ENCODE measurements at places on chromosomes 16 and 17.
A peak's percentile ranks its signal among the peaks of the same experiment; 100 is the strongest.

GRCh38 chr17:33049781-33050414 lies 58.3 kb downstream of the SPACA3 start:
- peak; percentile 51 for DNase-seq

DNA sequence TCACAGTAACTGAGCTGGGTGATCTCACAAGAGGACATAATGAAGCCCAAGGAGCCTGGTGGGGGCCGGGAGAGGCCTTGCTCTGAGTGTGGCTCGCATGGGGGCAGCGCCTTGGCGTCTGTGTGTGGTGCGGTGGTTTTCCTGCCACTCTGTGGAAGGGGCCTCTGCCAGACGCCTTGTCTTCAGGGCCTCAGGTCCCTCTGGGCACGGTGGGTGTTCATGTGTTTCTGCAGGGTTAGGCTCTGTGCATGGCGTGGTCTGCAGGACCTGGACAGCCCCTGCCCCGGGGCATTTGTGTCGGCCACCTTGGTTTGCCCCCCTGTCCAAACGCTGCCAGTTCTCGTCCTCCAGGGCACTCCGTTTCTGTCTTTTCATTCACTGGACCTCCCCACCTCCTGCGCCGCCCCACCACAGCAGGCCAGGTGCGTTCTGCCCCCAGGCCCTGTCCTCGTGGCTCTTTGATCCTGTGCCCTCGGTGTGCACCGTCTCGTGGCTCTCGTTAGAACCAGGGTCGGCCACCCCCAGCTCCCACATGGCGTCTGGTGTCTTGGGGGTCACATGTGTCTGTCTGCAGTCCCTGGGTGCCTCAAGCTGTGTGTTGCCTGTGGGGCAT lies 43.7 kb upstream of the ZNF750 start:
- no peak for DNase-seq

- DNase-seq: no peak
Measured at GRCh38 chr16:50469121-50469743, 79.0 kb upstream of the NKD1 start.

DNA sequence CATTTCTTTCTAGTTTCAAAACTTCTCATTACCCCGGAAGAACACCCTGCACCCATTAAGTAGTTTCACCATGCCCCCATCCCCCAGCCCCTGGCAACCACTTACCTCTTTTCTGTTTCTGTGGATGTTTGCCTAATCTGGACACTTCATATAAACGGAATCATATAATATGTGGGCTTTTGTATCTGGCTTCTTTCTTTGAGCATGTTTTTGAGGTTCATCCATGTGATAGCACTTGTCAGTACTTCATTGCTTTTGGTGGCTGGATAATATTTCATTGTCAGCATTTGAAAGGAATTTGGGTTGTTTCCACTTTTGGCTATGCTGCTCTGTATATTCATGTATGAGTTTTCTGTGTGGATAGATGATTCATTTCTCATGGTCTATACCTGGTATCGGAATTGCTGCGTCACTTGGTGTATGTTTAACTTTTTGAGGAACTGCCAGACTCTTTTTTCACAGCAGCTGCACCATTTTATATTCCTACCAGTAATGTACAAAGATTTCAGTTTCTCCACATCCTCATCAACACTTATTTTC lies 30.0 kb upstream of the SLC5A10 start:
- DNase-seq: no peak

DNA sequence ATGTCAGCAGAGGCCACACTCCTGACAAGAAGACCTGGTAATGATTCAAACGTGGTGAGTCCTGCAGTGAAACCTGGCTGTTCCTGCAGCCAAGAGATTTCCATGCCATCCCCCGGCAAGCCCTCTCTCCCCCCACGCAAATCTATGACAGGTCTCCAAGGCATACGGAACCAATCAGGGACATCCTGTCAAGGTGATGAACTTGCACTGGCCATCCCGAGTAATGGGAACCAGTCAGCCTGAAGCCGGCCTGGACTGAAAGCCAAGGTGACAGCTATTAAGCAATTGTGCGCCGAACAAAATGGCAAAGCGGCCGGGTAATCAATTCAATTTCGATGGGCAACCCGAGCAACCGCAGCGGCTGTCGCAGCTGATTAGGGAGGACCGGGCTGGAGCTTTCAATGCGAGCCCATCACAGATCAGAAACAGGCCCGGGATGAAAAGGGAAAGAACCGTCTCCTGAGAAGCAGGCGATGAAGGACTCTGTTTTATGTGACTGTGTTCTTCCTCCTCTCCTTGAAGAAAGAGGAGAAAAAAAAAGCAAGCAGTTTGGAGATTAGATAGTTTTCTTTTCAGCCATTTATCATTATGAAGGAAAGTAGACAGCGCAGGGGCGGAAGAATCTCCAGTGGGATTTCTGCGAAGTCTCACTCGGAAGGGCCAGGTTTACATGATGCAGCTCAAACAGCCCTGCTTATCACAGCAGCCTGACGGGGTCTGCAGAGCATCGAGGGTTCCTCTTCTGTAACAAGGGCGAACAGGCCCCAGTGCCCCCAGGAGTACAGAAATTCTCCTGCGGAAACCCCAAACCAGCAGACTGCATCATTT lies 35.2 kb downstream of the TBX4 start:
- no peak for DNase-seq

- no peak for DNase-seq
Measured at GRCh38 chr17:67322042-67322787, 44.2 kb downstream of the PSMD12 start.

DNA sequence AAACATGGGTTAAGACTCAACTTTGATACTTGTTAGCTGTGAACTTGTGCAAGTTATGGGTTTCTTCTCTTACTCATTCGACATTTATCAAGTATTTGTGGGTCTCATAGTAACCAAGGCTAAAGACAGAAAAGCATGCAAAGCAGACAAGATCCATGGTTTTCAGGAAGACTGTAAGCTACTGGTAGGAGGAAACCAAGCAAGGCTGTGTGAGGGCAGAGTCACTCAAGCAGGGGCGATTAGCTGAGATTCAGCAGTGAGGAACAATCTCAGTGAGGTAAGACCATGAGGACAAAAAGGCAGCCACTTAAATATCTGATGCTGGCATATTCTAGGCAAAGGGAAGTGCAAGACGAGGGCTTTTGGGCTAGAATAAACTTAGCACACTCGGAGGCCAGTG lies 29.5 kb downstream of the MBTD1 start:
- DNase-seq: no peak

DNA sequence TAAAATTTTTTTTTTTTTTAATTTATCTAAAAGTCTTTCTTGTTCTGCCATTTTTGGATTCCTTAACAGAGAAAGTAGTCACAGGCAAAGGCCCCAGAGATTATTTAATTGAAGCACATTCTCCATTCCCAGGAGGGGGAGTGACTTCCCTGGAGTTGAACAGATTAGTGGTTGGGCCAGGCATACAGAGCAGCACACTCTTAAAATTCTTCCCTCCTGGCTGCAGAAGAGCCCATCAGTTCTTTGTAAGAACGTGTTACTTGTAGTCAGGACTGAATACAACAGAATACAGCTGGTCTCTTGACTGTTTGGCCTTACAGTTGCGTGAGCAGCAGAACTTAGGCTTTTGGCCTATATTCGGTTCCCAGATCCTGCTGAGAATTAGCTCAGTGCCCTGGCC lies 1.8 kb downstream of the ALKBH5 start:
- peak; percentile 49 for DNase-seq

- DNase-seq: no peak
Measured at GRCh38 chr17:68576137-68576536, 25.0 kb downstream of the FAM20A start.

GRCh38 chr16:25213709-25214397 lies 2.9 kb upstream of the AQP8 start:
- no peak for DNase-seq

DNA sequence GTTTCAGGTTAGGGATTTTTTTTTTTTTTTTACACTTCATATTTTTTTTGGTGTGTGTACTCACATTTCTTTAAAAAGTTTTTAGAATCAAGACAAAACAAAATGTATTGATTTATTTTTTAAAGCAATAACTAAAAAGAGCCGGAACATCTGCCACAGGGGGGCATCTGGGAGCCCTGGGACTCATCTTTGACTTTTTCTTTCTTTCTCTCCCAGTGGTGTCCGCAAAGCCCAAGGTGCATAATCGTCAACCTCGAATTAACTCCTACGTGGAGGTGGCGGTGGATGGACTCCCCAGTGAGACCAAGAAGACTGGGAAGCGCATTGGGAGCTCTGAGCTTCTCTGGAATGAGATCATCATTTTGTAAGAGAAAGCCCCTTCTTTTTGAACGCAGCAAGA lies 36.3 kb downstream of the WWP2 start:
- DNase-seq: no peak

DNA sequence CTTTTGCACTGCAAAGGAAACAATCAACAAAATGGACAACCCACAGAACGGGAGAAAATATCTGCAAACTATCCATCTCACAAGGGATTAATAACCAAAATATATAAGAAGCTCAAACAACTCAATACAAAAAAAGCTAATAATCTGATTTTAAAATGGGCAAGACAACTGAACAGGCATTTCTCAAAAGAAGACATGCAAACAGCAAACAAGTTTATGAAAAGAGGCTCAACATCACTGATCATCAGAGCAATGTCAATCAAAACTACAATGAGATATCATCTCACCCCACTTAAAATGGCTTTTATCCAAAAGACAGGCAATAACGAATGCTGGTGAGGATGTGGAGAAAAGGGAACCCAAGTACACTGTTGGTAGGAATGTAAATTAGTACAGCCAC lies 34.8 kb downstream of the SYNRG start:
- DNase-seq: no peak

- no peak for DNase-seq
Measured at GRCh38 chr16:84842516-84843148, 22.8 kb downstream of the CRISPLD2 start.

DNA sequence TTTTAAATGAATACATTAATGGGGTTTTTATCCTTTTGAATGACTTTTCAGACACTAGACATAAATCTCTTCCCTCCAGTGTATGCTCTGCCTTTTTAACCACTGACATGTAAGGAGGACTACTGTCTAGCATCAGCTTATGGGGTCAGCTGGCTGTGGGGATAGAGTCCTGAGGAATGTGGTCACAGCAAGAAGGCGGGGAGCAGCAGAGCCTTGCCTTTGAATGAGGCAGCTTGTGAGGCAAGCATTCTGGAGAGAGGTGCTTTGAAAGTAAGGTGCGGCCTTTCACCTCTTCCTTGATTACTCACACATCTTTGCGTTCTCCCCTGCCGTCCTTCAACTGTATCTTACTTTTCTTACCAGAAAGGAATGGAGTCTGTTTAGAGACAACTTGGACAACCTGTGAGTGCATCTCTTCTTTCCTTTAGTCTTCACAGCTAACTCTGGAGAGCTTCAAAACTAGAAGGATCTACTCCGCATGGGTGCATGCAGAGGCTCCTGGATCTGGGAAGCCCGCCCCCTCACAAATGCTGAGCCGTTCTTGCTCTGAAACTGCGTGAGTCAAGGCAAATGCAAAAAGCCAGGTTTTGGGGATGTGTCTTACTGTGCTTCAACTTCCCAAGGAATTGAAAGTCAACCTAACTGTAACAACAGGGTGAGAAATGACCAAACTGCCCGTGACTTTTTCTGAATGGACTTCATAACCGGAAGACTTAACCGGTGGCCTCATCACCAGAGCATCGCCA lies 49.9 kb downstream of the ADCY7 start:
- no peak for DNase-seq

GRCh38 chr17:6374271-6374691 lies 60.6 kb downstream of the AIPL1 start:
- DNase-seq: peak; percentile 66

DNA sequence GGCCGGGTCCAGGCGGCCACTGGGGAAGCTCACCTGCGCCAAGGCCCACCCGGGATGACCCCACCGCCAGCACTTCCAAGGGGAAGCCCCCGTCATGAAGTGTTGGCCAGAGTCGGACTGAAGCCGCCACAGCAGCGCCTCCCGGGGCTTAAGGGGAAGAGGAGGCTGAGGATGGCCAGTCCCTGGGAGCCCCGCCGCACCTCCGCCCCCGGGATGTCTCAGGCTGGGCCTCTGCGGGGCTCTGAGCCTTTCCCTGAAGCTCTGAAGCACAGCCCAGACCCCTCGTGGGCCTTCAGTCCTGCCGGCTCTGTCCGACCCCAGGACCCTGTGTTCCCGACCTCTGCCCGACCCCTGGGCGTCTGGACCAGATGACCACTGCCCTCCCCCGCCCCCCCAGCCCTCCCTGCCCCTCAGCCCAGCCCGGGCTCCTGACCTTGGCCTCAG lies 42.8 kb upstream of the ACSF3 start:
- DNase-seq: no peak

DNA sequence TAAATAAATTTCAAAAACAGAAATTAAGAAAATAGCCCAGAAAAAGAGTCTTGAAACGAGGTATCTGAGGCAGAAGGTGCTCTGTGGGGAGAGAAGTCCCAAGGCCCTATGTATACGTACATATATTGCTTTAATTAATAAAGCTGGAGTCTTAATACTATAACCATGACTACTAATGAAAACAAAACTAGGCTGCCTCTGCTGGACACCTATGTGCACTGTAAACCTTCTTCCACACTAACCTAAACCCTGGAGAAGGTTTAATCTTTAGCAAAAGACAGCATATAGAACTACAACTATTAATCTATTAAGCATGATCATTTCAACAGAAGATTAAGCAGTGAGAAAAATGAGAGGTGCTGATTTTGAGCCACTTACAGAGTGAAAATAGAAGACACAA lies 153.9 kb upstream of the C17orf78 start:
- DNase-seq: no peak

- DNase-seq: no peak
Measured at GRCh38 chr17:47310186-47310733, 13.5 kb upstream of the EFCAB13 start.

GRCh38 chr17:39118674-39119419 lies 32.6 kb downstream of the PLXDC1 start:
- DNase-seq: no peak

GRCh38 chr17:50661348-50661747 lies 26.7 kb downstream of the ABCC3 start:
- DNase-seq: no peak

- no peak for DNase-seq
Measured at GRCh38 chr16:9528511-9529079, 437.2 kb downstream of the HAPSTR1 start.

DNA sequence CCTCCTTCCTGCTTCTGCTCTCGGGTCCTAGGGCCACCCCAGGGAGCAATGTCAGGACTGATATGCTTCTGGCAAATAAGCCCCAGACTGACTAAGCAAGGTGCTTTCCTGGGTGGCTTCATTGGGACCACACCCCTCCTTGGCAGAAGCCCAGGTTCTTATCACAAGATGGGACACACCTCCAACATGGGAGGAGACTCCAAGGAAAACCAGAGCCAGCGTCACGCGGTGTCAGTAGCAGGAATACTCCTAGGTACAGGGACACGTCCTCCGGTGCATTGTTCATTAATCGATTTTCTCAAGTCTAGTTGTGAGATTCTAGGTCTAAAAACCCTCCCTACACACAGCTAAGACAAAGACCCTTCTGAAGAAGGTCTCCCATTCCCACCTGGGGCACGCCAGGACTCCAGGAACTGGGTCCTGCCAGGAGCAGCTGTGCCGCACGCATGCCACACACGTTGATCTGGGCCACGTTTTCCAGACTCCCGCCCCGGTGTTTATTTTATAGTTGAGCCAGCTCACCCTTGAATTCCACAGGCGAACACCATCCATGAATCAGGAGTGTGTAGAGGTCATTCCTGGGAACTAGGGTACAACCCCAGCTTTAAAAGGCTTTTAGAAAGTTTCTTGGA lies 30.8 kb downstream of the FA2H start:
- peak; percentile 64 for DNase-seq

Data from mesenchymal stem cell (in vitro differentiated cells and primary cell).